Tibial nerve (tissue), 4 donors: ENCODE measurements at places on chromosomes 11 and 22.

DNA sequence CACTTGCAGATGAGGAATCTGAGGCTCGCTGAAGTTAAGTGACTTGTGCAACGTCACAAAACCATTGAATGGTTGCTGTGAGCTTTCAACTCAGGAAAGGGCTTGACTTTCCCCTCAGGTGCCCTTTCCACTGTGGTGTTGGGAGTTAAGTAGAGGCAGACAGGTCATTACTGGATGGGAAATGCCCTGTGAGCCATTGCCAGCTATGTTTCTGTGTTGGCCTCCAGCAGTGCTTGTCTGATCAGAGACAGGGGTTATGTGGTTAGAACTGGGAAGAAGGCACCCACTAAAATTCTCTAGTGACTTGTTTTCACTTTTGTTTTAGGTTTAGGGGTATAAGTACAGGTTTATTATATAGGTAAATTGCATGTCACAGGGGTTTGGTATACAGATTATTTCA is 96.6 kb downstream of the FDX1 start:
- DNase-seq, result no peak

GRCh38 chr11:235609-235996 is 539 bp downstream of the SIRT3 start:
- no peak for DNase-seq

- DNase-seq, result no peak
Observed at GRCh38 chr11:76683161-76684095, 12.9 kb upstream of the LRRC32 start.

DNA sequence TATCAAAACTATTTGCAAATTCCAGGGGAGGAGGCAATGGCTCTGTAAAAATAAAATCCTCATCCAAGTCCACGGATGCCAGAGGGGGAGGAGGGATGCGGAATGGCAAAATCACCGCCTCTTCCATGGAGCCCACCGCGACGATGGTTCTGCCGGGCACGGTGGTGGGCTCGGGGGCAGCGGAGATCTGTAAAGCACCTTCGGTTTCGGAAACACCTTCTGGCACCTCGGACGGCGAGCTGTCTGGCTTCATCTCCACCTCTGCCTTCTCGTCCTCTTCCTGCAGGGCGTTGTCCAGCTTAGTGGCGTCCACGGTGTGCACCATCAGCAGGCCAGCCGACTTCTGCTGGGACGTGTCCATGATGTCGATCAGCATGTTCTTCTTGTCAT is 87.7 kb downstream of the CTTN start:
- no peak for DNase-seq

DNA sequence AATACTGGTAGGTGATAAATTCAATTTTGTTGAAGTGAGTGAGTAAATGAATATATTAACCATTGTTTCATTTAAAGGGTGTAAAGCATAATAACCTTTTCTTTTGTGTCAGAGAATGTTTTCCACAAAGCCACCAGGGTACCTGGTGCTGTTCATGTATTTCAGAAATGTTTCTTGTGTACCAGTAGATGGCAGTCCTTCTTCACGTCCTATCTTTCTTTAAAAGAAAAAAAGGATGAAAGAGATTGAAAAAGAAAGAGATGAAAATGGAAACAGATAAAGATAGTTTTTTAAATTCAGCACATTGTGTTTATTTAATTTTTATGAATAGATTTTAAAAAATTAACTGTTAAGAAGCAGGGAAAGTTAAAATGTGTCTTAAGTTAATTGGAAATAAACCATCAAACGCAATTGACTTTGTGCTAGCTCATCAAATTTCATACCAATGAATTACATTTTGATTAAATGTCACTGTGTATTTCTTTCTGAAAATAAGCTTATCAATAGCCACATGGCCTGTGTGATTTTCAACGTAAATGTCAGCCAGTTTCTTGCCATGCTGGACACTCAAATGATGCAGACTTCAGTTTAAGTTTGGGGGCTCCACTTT is 65.5 kb upstream of the CHORDC1 start:
- no peak for DNase-seq

- peak; percentile 40 for DNase-seq
Observed at GRCh38 chr11:12675951-12676711, 1.9 kb downstream of the TEAD1 start.

DNA sequence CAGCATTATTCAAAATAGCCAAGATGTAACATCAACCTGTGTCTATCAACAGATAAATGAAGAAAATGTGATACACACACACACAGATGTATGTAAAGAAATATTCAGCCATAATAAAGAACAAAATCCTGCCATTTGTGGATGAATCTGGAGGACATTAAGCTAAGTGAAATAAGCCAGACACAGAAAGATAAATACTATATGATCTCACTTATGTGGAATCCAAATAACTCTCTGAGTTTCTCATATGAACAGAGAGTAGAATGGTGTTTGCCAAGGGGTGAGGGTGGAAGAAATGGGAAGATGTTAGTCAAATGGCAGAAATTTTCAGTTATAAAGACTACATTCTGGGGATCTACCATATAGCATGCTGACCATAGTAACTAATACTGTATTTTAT is 224.2 kb downstream of the GUCY1A2 start:
- DNase-seq, result no peak

GRCh38 chr11:7251487-7251835 is 243 bp upstream of the SYT9 start:
- no peak for DNase-seq

DNA sequence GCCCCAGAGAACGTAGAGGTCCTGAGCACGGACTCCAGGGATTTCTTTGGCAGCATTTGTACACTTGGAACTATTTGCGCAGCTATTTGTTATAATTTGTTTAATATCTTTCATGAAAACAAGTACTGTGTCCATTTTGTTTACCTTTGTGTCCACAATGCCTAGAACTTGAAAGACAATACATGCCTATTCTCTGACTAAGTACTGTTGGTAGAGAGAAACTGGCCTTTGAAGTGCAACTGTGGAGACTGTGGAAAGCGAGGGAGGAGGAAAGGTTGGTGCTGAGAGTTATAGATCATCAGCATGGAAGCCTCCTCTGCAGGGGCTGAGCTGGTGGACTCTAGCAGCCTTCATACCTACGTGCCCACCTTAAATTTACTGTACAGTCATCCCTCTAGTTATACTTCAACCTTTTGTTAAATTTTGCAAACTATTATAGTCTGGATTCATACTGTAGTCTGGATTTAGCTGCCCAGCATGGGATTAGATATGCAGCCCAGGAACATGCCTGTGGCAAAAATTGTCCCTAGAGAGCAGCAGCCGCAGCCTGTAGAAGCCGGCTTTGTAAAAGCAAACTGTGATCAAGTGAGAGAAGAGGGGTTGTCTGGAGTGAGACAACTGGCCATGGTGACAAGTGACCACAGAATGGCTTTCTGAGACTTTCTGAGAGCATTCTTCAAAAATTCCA is 24.2 kb upstream of the YAP1 start:
- DNase-seq, result no peak

DNA sequence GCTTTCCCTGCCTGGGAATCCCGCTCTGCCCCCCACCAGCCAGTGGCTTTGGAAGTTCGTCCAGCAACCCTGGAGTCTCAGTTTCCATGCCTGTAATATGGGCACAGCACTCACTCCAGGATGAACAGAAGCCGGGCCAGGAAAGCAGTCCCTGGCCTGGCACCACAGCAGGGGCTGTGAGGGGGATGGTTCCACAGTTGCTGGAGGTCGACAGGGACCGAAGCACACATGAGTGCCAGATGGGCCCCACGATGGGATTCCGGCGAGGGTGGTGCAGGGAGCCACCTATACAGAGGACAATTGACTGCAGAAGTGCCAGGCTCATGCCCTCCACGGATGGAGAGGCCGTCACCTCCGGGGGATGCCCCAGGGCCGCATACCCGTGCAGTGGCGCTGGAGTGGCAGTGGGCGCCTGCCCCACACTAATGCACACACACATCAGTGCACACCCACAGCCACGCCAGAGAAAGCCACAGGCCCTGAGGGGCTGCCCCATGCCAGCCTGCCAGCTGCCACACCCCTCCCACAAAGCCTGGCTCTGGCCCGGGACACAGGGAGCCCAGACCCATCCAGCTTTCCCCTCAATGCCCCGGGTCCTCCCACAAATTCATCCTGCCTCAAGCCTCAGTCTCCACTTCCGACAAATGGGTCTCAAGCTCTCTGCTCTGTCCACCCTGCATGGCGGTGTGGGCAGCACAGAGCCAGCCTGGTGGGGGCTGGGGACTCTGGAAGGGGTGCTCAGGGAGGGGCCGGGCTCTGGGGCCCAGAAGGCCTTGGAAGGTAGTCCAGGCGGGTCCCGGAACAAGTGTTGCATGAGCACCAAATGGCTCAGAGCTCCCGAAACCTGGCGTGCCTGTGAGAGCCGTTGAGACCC is 9.7 kb downstream of the ASCL2 start:
- no peak for DNase-seq

- no peak for DNase-seq
Observed at GRCh38 chr11:79973721-79974617, 533.1 kb upstream of the TENM4 start.

DNA sequence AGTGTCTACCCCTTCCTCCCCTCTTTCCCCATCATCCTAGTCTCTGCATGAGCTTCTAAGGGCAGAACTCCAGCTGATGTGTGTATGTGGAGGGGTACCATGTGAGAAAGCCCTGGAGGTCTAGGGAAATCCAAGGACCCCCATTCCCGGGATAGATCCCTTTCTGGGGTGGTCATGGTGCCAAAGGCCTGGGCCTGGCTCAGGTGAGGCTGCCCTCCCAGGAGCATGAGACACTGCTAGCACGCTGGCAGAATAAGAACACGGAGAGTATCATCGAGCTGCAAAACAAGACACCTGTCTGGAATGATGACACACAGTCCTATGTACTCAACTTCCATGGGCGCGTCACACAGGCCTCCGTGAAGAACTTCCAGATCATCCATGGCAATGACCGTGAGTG is 19.6 kb downstream of the TUB start:
- no peak for DNase-seq

DNA sequence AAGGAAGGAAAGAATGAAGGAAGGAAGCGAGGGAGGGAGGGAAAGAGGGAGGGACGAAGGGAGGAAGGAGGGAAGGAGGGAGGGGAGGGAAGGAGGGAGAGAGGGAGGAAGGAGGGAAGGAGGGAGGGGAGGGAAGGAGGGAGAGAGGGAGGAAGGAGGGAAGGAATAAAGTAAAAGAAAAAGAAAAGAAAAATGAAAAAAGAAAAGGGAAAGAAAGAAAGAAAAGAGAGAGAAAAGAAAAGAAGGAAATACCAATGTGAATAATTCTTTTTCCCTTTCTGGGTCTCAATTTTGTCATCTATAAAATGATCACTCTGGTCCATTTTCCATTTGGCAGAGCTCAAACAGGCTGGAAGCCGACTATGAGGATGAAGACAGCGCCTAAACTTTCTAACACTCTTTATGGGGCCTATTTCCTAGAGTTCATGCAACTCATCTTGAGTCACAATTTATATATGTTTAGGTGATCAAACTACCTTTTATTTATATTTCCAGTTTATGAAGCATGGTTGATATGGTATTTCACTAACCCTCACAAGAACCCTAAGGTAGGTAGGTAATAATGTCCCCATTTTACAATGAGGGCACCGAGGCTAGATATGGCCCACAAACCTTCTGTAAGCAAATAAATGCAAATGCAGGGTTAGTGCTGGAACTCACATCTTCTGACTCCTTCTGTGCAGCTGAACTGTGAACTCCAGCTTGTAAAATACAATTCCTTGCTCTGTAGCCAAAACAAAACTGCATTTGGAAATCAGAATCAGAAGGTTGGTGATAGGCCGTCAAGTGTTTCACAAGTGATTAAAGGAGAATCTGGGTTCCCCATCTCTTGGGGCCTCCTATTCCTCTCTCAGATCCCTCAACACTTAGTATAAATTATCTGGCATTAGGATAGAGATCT is 434.3 kb downstream of the ETS1 start:
- no peak for DNase-seq

GRCh38 chr11:36427876-36428275 is 82.2 kb downstream of the TRAF6 start:
- DNase-seq, result no peak

DNA sequence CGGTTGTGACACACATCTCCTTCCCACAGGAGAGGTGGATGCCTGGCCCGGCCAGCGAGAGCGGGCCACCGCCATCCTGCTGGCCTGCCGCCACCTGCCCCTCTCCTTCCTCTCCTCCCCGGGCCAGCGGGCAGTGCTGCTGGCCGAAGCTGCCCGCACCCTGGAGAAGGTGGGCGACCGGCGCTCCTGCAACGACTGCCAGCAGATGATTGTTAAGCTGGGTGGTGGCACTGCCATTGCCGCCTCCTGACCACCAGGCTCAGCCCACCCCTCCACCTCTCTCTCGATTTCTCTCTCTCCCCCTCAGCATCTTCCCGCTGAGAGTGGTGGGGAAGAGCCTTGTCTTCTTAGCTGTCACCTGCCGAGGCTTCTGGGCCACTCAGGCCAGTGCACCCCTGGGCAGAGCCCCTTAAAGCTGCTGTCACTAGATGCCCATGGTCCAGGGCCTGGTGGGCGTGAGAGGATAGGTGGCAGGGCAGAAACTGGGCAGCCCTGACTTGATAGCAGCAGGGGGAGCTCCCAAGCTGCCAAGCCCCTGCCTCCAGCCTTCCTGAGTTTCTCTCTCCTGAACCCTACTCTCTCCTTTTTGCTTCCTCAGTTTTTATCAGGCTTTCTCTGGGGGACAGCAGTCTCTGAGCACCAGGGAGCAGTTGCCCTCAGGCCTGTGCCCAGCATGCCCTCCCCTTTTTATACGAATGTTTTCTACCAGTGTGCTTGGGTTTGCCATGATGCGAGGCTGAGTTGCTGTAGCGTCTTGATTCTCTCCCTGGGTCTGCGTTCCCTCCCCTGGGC is 9.3 kb downstream of the SHISA8 start:
- no peak for DNase-seq

DNA sequence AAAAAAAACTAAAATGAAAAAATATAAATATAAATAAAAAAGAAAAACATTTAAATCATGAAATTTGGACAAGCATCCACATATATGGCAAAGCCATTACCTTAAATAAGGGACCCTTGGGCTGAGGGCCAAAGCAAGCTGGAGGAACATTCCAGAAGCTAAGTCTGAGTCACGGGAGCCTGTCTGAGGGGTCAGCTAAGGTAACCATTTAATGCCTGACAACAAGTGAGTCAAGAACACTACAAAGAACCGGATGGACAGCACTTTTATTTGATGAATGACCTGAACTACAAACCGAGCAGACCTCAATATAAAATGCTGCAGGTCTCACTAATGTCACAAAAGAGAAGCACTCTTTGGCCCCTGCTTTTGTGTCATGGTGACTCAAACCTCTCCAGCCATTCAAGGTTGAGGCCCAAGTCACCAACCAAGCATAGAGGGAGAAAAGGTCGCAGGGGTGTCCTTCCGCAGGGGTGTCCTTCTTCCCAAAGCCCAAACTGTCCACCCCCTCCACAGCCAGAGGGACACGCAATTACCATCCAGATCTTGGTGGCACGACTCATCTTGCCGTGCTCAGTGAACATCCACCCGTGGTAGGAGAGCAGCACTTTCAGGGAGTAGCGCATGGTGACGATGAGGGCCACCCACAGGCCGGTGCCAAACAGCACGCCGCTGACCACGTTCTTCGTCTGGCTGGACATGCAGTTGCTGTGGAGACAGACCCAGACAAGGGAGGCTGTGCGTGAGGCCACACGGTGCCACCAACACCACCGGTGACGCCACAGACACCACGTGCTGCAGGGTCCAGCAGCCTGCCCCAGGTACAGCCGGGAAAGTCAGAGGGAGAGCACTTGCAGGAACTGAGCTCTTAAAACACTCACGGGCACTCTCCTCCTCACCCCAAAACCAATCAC is 34.5 kb downstream of the CPT1A start:
- no peak for DNase-seq

- DNase-seq, result peak; percentile 60
Observed at GRCh38 chr11:75525433-75526191, at the start of gene GDPD5. Gene GDPD5, minus strand, starts transcription at chr11:75525941. Its CDS starts 48,206 bp downstream, at chr11:75477735.

GRCh38 chr11:129209891-129210830 is 18.0 kb upstream of the ARHGAP32 start:
- no peak for DNase-seq
